ENCODE measurements at places on chromosomes 2 and 18. TPM values are rescaled to one million over a fixed set of nuclear protein-coding genes. Genes with fewer than 3 reads are reported as not detected.
A peak's percentile ranks its signal among the peaks of the same experiment; 100 is the strongest.

The C2orf66 gene
- total RNA-seq = 0.16 TPM

The MOGAT1 gene
- total RNA-seq = not detected

- no peak for DNase-seq
These were observed 6.4 kb upstream of the NCKAP5 start for GRCh38 chr2:133574620-133575019.

DNA sequence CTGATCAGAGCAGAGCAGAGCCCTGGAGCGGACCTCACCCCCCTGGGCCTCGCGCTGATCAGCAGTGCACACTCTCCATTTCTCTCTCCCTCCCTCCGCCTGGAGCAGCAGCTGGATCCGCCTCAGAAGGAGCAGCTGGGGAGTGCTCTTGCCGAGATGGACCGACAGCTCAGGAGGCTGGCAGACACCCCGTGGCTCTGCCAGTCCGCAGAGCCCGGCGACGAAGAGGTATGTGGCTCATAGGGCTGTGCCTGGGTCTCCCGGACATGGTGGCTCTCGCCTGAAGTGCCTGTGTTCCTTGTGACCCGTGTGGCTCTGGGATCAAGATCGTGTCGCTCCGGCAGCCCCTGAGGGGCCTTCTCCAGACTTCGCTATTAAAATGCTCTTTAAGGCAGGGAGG lies 102.5 kb downstream of the USP40 start:
- no peak for DNase-seq

- DNase-seq = no peak
These were observed 89.4 kb downstream of the SCN3A start for GRCh38 chr2:165114346-165114939.

DNA sequence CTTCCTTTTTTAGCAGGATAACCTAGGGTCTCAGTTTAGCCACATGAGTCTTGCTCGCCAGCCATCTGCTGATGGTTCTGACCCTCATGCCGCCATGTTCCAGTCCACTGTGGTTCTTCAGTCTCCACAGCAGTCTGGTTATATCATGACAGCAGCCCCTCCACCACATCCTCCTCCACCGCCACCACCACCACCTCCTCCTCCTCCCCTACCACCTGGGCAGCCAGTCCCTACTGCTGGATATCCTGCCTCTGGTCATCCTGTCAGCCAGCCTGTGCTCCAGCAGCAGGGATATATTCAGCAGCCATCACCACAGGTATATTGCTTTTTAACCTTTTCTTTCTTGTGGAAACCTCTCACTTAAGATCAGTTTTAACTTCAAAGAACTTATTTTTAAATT lies 89.9 kb upstream of the UBXN4 start:
- peak; percentile 60 for DNase-seq

- DNase-seq = no peak
These were observed 116.8 kb upstream of the PKDCC start for GRCh38 chr2:41930807-41931566.
